ENCODE measurements at places on chromosomes 3 and 15.

- DNase-seq, result no peak
Observed at GRCh38 chr15:93035092-93035915, 53.7 kb downstream of the RGMA start.

- peak; percentile 21 for DNase-seq
Observed at GRCh38 chr3:101574388-101575112, 570 bp downstream of the PCNP start.

DNA sequence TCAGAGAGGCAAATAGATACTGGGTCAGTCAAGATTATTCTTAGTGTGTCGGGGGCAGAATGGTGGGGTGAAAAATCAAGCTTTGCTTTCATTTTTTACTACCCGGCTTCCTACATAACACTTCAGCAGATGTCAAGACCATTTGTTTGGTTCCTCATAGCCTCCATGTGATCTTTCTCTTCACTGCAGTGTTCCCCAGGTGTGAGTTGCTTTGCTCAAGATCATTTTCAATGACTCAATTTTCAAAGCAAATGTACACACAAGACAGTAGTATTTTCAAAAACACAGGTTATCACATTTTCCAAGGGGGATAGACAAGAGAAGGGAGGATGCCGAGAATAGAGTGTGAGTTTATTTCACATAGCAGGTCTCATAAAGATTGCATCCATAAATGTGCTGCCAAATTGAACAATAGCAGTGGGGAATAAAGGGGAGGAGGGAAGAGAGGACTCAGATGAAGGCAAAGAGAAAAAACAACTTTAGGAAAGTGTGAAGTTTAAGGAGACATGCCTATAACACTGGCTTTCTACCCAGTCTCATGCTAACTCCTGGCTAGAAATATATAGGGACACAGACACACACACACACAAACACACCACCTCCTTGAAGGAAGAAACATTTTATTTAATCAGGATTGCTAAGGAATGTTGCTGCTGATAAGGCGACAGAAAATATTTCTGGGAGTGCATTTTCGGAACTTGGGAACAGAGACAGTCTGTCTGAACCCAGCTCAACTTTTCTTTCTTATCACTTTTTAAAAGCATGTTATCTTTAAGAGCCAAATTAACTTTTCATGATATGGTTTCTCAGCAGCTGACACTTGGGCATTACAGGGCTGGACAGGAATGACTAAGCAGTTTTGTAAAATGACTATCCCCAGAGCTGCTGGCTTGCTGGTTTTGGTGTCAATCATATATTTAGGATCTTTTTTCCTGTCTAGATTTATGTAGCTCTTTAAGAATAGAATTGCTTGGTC lies 402.4 kb downstream of the RBMS3 start:
- DNase-seq, result peak; percentile 10

GRCh38 chr15:59524331-59524731 lies 86.3 kb downstream of the FAM81A start:
- no peak for DNase-seq

DNA sequence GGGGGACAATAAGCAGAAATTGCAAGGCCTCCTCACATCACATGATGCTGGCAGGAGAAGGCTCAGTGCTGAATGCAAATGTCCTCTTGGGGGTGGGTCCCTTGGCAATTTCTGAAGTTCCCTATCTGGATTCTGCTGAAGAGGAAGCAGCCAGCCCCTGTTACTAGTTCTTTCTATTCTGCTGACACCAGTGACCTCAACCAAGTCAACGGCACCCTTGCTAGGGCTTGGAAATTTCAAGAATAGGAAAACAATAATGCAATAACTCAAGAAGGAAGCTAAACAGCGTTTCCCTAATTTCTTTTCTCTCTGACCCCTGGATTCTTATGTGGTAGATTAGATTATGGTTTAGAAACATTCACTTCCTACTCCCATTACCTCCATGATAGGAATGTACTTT lies 46.2 kb upstream of the FOXP1 start:
- DNase-seq, result no peak

- no peak for DNase-seq
Observed at GRCh38 chr3:114830652-114831051, 316.4 kb downstream of the ZBTB20 start.

GRCh38 chr3:42660898-42661297 lies 7.4 kb downstream of the ZBTB47 start:
- no peak for DNase-seq

DNA sequence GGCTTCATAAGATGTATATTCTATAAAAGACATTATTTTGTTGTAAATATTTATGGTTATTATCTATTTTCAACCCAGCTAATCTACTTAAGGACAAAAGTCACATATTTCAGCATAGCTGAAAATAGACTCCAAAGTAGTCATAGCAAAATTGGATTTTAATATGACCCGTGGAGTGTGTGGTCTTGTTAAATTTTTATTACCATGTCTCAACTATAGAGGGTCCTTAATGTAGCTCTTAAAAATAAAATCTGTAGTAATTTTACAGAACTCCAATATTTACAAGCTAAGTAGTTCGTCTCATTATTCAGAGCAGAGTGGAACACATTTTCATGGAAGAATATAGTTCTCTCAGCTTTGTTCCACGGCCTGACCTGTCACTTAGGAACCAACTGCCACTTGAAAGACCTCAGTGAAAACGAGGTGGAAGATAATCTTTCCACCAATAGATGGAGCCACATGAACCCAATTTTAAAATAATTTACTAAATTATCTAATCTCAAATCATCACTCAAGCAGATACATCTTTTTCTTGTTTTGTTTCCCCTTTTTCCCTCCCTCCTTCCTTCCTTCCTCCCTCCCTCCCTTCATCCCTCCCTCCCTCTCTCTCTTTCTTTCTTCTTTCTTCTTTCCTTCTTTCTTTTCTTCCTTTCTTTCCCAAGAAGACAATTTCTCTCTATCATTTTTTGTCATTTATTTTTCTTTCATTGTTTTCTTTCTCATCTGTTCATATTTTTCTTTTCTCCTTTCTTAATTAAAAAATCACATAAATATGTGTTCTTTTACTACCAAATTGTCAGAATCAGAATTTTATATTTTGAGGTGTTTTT lies 97.2 kb downstream of the CLDN1 start:
- DNase-seq, result peak; percentile 18

- DNase-seq, result no peak
Observed at GRCh38 chr3:116216761-116217160, 228.5 kb downstream of the LSAMP start.

DNA sequence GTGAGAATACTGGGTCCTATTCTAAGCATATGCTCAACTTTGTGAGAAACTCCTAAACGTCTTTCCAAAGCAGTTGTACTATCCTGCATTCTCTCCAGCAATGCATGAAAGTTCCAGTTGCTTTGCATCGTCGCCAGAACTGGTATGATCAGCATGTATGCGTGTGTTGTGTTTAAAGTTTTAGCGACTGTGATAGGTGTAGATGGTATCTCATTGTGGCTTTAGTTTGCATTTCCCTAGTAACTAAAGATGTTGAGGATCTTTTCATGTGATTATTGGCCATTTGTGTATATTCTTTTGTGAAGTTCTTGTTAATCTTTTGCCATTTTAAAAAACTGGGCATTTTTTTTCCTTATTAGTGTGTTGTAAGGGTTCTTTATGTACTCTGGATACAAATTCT lies 115.1 kb downstream of the SPATA16 start:
- no peak for DNase-seq

- DNase-seq, result no peak
Observed at GRCh38 chr15:67068710-67069400, 3.5 kb downstream of the SMAD3 start.

- no peak for DNase-seq
Observed at GRCh38 chr15:99369196-99369595, 117.9 kb downstream of the LRRC28 start.

DNA sequence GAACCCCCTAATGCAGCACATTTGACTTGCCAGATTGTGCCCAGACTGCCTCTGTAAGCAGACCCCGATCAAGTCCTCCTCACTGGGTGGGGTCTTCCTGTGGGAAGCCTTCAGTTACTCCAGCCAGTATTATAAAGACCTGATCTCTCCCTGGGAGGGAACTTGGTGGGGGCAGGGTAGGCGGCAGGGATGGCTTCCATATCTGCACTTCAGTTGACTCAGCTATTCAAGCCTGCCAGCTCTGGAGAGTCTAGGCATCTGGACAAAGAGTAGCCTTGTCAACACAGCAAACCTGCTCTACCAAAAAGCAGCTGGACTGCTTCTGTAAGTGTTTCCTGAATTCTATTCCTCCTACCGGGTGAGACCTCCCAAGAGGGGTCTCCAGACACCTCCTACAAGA lies 21.0 kb upstream of the SLC25A38 start:
- no peak for DNase-seq

DNA sequence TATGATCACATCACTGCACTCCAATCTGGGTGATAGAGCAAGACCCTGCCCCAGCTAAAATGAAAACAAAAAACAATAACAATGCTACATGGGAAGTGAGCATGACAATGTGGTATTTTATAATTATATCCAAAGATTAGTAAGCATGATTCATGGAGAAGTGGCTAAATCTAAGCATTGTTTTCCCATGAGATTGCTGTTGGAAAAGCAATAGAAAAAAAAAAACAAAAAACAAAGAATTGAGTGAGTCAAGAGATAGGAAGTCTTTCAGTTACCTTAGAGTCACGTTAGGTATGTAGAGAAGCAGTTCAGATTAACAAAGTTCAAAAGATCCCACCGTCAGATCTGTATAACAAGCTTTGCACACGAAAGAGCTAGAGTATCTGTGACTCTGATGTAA lies 210.3 kb upstream of the CNTN6 start:
- DNase-seq, result no peak

DNA sequence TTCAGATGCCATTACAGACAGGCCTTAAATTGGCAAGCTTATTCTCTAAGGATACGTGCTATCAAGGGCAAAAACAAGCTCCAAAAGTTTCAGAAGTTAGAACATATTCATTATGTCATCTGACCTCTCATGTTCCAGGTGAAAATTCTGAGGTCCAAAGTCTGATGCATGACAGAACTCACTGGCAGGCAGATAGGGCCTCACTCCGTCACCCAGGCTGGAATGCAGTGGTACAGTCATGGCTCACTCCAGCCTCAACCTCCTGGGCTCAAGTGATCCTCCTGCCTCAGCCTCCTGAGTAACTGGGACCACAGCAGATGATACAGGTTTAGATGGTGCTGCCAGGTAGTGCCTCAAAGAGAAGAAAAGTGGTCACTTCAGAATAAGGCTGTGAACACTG lies 15.5 kb downstream of the MRPS25 start:
- no peak for DNase-seq

DNA sequence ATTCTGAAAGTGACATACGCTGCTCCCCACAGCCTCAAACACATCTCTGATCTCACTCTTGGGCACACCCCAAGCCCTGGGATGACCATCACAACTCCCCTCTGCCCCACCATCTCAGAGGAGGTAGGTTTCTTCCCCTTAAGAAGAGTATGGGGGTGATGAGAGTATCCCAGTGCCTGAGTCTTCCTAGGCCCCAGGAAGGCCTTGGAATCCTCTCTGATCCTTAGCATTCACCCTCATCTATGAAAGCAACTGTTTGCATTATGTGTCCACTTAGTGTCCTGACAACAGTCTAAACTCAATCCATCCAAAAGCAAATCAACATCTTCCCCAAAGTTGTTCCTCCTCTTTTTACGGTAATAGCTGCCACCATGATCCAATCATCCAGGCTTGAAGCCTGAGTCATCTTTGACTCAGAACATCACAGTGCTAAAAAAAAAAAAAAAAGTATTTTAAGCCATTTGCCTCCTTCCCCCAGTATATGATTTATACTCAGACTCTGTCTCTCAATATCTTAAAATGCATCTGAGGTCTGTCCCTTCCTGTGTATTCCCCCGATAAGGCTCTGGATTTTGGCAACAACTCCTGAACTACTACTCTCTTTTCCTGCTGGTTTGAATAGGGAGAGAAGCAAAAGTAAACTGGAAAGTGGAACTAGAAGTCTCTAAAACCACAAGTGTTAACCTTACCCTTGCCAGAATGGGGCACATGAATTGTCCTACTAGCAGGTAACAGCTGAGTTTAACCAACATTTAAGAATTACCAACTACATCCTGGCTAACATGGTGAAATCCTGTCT lies 22.5 kb downstream of the POPDC2 start:
- peak; percentile 70 for DNase-seq

DNA sequence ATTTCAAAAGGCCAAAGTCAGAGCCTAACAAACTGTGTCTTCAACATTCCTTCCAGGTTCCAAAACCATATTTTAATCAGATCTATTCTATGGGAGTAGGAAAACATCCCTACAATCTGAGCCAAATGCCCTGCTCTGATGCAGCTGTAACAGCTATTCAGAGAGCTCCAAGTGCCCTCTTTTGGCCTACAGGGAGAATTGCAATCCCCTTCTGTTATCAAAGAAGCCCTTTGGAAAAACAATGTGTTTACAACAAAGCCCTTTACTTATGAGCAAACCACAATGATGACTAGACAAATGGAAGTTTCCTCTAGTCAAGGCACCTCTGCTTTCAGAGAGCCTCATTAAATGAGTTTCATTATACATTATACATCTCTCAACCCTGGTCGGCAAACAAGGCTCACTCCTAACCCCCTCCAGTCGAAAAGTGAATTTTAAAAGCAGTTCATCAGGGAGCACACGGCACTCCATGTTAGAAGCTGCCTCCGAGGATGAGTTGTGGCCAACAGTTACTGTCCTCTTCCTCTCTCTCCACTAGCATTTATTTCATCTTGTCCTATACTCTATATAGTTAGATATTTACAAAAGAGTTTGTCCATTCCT lies 42.6 kb upstream of the TMCO5A start:
- peak; percentile 31 for DNase-seq
